ENCODE measurements at places on chromosomes 4 and X.

DNA sequence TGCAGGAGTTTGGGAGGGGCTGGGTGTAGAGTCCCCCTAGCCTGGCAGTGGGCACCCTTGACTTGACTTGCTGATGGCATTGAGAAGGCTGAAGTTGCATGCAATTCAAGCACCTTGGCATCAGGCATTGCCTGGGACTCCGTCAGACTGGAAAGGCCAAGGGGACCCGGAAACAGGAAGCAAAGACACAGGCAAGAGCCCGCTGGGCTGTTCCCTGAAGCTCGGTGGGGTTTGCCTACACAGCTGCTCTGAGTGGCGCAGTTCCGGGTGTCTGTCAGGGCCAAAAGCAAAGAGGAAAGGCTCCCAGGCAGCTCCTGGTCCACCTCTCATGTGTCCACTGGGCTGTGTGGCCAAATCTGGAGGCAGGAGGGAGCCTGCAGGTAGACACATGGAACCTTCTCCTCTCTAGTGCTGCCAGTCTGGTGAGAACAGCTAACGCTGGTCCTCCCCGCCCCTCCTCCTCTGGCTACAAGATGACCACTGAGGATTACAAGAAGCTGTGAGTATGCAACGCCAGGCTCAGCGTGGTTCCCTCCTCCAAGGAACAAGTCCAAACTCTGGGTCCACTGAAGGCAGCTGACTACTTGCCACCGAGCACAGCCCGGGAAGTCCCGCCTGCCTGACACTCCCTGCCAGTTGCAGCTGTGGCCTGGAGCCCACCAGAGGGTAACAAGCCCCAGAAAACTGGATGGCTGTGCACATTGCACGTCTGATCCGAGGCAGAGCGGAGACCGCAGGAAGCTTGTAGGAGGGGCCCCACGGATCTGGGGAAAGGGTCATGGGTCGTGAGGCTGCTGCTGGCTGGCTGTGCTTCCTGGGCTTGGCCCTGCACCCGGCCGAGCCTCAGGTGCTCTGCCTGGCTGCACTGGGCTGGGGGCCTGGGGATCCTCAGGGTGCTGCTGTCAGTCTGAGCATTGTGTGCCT is 20.1 kb downstream of the ZNF185 start:
- no peak for DNase-seq

DNA sequence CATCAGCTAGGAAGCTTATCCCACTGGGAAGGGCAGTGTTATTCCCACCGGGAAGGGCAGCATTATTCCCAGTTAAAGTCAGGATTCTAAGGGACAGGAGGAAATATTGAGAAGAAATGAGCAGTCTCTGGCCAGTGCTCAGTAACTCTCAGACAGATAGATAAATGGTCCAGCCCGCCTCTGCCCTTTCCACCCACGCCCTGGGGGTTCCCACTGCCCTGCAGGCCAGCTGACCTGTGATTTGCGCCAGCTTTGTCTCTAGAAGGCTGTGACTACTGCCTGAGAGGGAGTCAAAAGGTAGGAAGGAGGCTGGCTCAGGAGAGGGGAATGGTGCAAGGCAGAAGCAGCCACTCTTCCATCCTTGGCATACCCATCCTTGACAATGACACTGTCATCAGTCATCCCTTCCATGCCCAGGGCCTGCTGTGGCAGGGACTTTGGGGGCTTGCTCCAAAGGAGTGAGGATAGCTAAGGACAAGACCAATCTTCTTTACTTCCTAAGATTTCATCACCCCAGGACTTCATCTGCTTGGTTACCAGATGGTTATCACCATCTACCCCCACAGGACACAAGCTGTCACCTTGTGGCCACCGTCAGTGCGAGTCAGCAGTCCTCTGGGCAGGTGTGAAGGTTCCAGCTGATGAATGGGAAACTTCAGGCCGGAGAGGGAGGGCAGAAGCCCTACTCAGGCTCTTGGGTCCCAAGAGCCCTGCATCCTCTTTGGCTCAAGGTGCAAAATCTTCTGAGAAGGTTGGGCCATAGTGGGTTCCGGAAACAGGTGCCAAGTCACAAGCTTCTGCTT is 49.5 kb downstream of the SEPSECS start:
- DNase-seq: peak; percentile 54

- no peak for DNase-seq
Measured at GRCh38 chrX:1185561-1185960, 26.9 kb downstream of the CRLF2 start.

GRCh38 chr4:168514249-168514852 is 17.5 kb downstream of the PALLD start:
- peak; percentile 17 for DNase-seq

DNA sequence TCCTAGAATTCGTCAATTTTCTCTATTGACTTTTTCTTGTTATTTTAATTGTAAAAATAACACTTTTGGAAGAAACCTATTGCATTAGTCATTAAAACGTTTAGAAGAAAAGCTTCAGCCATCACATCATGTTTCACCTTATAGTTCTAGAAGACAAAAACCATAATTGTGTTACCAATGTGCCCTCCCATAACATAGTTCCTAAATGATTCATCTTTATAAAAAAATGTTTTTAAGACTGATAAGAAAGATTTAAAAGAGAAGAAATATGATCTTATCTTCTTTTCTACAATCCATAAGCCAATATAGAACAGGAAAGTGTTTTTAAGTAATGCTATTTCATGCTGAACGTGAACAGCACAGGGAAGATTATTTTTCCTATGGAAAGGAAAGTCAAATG is 316.6 kb upstream of the NDST4 start:
- no peak for DNase-seq

- peak; percentile 20 for DNase-seq
Measured at GRCh38 chr4:113781439-113782040, 20.0 kb upstream of the CAMK2D start.

GRCh38 chrX:66024092-66024467 is 15.8 kb downstream of the VSIG4 start:
- DNase-seq: no peak

- DNase-seq: no peak
Measured at GRCh38 chr4:41528512-41529205, 9.3 kb upstream of the LIMCH1 start.

DNA sequence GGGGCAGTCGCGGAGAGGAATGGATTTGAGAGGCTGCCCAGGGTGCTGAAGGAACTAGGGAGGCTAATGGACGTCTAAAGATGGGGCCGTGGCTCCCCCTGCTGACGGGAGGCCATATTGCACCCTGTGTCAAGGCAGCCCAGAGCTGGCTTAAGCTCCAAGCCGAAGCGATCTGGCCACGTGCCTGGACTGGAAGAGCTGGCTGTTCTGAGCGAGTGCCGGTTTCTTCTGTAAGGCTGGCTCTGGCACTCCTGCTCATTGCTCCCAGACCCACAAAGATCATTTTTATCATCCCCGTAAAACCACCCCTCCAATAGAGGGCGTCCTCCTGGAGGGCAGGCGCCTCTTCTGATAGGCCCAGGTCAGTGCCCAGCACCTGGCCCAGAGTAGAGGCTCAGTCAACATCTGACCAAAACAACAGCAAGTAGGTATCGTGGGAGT is 5.6 kb downstream of the PNCK start:
- DNase-seq: peak; percentile 80

- no peak for DNase-seq
Measured at GRCh38 chrX:50718776-50719175, 95.2 kb downstream of the SHROOM4 start.
